Hippocampal formation (tissue), 2 donors: ENCODE measurements at places on chromosomes 16 and 17.

DNA sequence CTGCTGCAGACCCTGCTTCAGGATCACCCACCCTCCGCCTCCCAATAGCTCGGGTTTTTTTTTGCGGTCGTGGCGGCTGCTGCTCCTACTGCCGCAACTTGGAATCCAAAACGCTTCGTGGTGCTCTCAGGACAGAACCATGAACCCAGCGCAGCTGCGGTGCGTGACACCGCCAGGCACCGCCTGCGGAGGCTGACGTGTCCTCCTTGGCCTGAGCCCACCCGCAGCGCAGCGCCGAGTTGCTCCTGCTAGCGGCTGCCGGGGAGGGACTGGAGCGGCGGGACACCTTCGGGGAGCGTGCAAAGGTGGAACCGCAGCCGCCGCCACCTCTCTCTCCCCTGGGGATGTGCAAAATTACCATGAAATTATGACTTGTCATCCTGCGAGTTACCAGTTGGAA, 1893.0 kb downstream of the TP53TG3F start:
- no peak for DNase-seq

GRCh38 chr16:75566758-75567255, 628 bp downstream of the GABARAPL2 start:
- no peak for DNase-seq

DNA sequence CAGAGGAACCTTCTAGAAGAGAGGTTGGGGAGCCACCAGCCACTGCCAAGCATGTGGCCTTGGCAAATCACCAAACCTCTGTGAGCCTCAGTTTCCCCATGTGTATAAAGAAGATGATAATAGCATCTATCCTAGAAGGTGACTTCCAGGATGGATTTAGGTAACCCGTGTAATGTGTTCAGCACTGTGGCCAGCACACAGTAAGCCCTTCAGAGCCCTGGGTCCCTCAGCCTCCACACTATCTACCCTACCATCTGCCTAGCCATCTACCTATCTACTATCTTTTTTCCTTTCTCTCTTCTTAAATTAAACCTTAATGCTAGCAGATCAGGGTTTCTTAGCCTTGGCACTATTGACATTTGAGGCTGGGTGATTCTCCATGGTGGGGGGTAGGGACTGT, 33.0 kb downstream of the TEKT5 start:
- no peak for DNase-seq

- no peak for DNase-seq
These were observed 362.2 kb downstream of the WWOX start for GRCh38 chr16:78461496-78462287.

- no peak for DNase-seq
These were observed 4.1 kb upstream of the TGFB1I1 start for GRCh38 chr16:31467858-31468257.

GRCh38 chr17:49717371-49717861, 9.7 kb upstream of the SLC35B1 start:
- DNase-seq, result no peak

GRCh38 chr17:74637265-74637664, 13.7 kb upstream of the CD300E start:
- no peak for DNase-seq

- no peak for DNase-seq
These were observed 11.5 kb upstream of the PRSS54 start for GRCh38 chr16:58306327-58306726.

DNA sequence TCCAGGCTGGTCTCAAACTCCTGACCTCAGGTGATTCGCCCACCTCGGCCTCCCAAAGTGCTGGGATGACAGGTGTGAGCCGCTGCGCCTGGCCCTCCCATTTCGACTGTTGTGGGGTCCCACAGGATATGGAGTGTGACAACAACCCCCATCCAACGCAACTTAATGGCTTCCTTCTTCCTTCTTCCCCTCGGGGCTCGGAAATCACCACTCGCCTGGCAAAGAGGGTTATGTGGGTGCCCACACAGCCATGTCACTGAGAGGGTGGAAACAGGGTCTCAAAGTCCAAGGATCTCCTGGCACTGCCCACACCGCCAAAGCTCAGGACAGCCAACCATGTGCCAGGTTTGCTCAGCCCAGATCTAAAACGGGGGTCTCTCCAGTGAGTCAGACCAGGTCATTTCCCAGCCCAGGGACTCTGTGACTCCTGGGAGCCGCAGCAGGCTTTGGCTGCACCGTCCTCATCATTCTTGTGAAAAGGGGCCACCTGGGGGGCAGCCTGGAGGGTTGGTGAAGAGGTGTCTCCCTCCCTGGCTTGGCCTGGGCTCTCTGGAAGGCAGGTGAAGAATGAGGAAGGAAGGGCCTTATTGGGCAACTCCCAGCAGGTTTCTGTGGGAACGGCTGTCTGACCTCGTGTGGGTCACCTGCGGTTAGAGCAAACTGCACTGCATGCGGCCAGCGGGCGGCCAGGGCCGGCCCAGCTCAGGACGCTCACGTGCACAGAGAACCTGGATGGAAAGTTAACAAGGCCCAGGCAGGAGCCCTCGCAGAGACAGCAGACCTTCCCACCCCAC, 25.3 kb upstream of the LITAF start:
- no peak for DNase-seq

DNA sequence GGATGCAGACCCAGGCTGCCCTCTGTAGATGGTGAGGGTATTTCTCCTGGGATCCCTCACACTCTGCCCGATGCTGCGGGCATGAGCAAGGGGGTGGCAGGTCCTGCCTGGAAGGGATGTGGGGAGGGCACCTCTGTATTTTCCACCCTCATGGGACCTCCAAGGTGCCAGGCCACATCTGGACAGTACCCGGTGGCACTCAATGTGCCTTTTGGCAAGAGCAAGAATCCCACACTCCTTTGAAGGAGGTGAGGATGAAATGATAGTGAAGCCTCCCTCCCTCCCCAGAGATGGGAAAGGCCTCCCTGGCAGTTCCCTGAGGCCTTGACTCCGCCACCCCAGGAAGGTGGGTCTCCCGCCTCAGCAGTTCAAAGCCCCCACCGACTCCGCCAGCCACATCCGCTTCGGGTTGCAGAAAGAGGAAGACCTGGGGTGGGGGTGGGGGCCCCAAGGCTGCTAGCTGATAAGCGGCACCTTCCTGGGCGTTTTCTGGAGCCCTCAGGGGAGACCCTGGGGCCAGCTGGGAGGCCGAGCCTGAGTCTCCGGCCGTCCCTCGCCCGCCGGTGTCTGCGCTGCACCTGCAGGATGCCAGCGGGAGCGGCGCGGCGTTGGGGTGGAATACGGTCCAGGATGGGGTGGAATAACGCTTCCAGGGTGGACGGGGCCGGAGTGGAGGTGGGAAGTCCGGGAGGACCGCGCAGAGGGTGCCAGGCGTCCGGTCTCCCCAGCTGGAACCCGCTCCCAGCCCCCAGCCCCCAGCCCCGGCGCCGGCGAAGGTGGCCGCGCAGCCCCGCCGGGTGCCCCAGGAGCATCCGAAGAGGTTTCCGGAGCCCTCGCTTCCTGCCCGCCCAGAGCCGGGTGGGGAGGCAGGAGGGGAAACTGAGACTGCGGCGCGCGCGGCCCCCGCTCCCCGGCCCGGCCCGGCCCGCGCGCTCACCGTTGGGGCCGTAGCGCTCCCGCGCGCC, 718 bp downstream of the ATP2A3 start:
- no peak for DNase-seq

GRCh38 chr16:64304396-64304795, 817.5 kb downstream of the CDH11 start:
- DNase-seq, result no peak

- no peak for DNase-seq
These were observed 150.8 kb downstream of the GRIN2A start for GRCh38 chr16:10031473-10031872.

DNA sequence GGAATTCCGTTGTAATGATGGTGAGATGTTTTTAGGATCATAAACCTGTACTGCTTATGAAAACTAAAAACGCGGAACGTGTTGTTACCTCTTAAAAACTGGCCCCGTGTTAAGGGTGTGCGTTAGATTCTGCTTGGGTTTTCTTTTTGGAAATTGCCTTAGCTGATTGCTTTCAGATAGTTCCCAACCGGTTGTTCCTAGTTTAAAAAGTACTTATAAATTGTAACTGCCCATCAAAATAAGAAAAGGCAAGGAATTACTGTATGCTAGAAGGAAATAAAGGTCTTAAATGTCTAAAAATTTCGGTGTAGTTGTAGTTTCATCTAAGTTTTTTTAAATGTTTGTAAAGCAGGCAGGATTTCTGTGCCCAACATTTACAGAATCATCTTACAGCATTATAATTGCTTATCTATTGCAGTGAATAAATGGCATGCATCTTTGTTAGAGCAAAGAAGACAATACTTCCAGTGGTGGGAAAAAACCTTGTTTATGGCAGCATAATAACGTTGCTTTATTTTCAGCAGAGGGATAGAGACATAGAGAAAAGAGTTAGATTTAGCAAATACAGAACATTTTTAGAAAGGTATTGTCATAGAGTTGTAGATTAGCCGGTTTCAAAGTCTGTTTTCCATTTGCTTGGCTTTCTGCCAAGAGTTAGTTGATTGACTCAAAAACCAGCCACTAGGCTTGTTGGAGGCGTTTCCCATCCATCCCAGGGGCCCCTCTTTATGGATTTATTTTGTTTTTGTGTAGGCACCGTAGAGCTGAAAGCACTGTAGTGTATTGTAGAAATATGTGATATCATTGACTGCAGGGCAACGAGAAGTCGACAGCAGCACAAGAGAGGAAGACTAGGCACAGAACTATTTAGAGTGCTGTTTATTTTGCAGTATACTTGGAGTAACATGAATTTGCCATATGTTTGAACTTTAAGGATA, 1.7 kb downstream of the PPM1D start:
- DNase-seq, result peak; percentile 80

DNA sequence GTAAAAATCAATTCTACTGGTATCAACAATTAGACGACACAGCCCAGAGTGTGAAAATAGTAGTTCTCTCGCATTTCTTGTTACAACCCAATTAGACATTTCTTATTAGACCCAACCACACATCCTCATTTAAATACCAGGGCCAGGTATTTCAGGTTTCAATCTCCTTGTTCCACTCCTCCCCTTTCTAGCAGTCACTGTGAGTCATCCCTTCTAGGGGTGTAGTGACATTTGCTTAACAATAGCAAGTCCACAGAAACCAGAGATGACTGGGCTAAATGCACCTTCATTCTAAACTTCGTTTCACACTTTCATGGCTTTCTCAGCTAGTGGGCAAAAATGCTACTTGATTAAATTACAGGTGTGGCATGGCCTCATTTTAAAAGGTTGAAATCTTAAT, 116.9 kb upstream of the CACNG3 start:
- DNase-seq, result no peak

- DNase-seq, result no peak
These were observed 66.9 kb downstream of the RAI1 start for GRCh38 chr17:17748179-17748578.
